NCI-H1417 treated with DMSO at 0.1 percent for 48 hours (cell line): ENCODE measurements at places on chromosomes 11 and 22.
A peak's percentile ranks its signal among the peaks of the same experiment; 100 is the strongest.

DNA sequence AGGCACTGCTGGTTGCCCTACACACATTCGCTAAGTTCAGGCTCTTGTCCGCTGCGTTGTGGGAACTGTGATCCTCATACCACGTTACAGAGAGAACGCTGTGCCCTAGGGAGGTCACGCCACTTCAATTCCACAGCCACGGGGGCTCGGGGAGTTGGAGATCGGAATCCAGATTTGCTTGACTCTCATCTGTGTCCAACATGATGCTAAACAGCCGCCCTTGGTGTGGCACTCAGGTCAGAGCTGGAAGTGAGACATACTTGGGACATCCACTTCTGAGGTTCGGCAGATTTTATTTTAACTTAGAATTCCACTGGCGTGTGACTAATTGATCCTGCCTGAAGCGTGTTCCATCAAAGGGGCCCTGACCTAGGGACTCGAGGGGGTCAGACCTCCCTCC, 41.7 kb downstream of the RIBC2 start:
- no peak for DNase-seq

GRCh38 chr11:19368726-19369375, 128.1 kb upstream of the E2F8 start:
- DNase-seq: no peak

GRCh38 chr11:133927690-133928627, 28.8 kb downstream of the IGSF9B start:
- peak; percentile 32 for DNase-seq

DNA sequence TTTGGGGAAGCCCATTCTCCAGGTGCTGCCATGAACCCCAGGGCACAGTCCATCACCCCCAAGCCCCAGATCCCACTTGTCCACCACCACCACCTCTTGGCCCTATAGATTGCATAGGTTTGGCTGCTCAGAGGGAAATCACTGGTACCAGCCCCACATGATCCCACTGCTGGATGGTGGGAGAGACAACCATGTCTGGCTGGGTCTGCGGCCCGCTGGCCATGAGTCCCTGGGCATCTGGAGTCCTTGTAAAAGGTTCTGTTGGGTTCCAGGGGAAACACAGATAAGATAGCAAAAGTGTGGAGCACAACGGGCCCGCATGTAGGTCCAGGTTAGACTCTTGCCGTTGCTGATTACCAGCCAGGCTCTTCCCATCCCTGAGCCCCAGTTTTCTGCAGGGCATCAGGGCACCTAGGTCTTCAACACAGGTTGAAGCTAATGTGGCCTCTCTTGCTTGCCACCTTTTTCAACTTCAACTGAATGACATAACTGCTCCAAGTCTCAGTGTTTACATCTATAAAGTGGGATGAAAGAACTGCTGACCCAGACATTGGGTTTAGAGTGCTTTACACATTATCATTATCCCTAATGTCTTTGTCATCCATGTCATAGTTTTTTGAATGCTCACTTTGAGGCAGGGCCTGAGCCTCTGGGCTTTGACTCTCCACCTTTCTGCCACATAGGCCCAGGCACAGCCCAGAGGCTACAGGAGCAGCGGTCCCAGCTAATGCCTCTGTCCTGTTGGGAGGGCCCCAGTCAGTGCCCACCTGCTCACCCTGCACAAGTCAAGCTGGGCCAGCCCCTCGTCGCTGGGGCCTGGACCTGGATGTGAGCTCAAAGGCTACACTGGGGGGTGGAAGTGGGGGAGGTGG, 1.0 kb upstream of the TANGO2 start:
- DNase-seq: no peak

DNA sequence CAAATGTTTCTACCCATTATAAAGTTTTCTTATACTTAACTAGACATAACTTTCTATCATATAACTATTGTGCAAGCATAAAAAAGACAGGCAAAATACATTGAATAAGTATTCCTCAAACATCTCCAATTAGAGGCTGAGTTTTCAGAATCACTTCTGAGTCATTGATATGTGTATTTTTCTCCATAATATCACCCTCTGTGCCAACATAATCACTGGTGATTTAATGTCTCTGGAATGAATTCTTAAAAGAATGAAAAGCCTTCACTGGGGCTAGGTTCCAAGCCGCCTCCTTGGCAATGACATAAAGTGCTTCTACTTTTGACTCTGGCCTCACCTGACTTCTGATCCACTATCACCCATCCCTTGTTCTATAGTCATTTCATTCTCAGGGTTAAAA, 197.0 kb upstream of the E2F8 start:
- no peak for DNase-seq

DNA sequence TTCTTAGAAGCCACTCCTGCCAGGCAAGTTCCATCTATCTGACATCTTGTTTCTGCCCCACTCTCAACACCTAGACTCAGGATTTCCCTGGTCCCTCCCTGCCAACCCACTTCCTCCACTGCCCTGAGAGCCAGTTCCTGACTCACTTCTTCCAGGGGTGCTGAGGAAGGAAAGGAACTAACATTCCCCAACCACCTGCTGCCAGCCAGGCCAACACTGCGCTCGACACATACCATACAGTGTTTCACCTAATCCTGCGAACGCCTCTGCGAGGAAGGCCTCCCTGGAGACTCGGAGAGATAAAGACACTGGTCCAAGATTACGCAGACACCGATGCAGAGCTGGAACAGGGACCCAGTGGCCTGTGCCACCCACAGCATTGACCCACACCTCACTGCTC, 40.2 kb downstream of the MICAL3 start:
- no peak for DNase-seq

DNA sequence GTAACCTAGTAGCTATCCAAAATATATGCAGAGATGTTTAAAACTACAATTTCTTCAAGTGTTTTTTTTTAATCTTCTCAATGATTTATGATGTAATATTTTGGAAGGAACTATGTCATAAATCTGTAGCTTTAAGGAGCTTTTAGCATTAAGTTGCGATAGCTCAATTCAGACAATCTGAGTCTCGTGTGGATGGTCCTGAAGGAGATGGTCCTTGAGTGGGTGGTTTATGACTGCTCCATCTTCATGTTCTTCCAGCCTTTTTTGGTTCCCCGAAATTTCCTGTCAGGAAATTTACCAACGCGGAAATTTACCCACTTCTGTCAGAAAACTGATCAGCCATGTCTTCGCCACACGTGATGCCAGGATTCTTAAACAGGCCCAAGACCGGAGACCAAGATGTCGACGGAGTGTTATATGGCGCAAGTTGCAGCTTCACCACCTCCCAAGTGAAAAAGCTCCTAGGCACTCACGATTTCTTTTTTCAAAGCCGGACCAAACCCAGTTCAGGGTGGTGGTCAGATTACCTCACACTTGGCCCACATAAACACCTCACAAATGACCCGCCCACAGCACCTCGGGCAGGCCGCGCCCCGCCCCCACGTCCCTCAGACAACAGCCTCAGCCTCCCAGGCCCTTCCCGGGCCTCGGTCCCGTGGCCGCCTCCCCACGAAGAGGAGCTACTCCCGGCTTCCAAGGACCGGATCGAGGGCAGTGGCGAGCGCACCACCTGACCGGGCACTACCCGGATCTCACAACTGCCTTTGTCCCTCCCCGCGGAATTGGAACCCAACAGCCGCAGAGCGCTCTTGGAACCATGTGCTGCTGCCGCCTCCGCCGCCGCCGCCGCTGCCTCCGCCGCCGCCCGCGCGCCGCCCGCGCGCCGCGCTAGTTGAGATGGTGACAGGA, at the start of gene MORC2:
Gene MORC2, minus strand, starts transcription at position 760 of the 909 bp plus-strand sequence. CDS start 885 bp downstream, outside the sequence.
- DNase-seq: no peak

DNA sequence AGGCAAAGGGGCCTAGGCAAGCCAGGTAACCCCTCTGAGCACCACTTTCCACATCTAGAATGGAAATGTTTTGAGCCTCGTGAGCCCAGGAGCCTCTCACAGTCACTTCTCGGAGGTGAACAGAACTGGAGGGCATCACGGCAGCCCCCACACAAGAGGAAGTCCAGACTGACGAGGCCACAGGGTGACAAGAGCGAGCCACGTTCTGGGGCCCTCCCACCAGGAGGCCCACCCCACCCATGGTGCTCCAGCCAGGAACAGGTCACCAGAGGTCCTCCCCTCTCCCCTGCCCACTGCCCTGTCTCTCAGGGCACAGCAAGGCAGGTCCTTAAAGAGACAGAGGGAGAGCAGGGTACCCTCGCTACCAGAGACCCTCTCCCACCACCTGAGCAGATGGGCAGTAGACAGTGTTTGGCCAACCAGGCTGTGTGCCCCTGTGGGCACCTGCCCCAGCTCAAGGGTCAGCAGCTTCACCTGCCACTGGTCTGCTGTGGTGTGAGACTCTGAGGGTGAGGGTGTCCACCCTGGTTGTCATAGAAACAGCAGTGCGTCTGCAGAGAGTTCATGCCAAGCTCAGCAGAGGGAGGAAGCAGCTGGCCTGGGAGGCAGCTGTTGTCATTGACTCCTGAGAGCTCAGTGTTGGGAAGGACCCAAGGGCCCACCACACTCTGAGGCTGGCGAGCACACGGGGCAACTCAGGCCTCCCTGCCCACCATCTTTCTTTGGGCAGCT, 31.4 kb downstream of the RSPH14 start:
- no peak for DNase-seq

DNA sequence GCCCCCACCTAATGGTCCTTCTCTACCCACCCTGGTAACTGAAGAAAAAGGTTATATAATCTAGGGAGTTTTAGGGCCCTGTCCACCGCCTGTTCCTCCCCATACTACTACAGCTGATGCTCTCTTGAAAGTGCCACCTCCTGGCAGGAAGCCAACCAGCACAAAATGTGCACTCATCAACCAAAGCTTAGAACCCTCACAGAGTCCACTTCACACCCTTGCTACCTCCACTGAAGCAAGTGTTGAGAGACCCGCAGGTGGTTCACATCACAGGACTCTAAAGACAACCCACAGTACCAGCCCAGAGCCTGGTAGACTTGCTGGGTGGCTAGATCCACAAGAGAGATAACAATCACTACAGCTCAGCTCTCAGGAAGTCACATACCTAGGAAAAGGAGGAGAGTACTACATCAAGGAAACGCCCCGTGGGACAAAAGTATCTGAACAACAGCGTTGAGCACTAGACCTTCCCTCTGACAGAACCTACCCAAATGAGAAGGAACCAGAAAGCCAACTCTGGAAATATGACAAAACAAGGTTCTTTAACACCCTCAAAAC, 17.5 kb upstream of the OR10W1 start:
- no peak for DNase-seq

GRCh38 chr11:121914508-121915059, 201.4 kb downstream of the BLID start:
- no peak for DNase-seq

DNA sequence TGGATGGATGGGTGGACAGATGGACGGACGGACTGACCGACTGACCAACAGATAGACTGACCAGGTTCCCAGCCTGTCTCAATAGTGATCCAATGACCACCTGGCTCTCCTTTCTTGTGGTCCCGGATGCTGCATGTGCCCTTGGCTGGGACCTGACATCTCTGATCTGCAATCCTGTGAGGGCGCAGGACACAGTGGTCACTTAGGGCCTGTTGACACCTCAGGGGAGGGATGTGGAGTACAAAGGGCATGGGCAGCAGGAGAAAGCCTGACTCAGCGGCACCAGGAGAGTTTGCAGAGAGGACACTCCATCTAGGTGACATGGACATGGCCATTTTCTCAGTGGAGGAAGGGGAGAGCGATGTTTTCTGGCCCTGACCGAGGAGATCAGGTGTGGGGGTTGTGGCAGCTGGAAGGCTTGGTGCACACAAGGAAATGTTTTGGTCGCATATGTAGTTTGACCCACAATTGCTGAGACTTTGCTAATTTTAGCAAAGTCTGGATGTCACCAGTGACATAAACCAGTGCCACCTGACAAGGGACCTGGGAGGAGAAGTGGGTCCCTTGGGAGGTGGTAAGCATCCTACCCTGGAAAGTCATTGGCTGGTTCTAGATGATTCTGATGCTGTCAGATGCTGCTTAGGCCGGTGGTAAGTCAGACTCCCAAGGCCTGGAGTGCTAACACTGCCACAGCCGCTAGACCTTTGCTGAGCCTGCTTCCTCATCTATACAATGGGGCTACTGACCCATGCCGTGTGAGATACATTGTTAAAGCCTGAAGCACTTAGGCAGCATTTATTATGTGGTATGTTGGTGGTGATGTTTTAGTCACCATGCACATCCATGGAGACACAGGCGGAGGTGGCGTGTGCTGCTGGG, 50.7 kb downstream of the CD82 start:
- DNase-seq: no peak
